Hindlimb muscle (tissue), 1 donor: ENCODE measurements at places on chromosomes 6 and 20.

GRCh38 chr20:23094213-23094896 is 8.2 kb upstream of the CD93 start:
- no peak for DNase-seq

- DNase-seq = no peak
Measured at GRCh38 chr6:12772416-12772815, 55.8 kb downstream of the PHACTR1 start.

GRCh38 chr20:52817511-52817910 is 154.6 kb upstream of the TSHZ2 start:
- DNase-seq = no peak

- DNase-seq = no peak
Measured at GRCh38 chr6:50330347-50330746, 280.6 kb upstream of the DEFB112 start.

- peak; percentile 76 for DNase-seq
Measured at GRCh38 chr6:155327326-155328073, 13.2 kb upstream of the TFB1M start.

DNA sequence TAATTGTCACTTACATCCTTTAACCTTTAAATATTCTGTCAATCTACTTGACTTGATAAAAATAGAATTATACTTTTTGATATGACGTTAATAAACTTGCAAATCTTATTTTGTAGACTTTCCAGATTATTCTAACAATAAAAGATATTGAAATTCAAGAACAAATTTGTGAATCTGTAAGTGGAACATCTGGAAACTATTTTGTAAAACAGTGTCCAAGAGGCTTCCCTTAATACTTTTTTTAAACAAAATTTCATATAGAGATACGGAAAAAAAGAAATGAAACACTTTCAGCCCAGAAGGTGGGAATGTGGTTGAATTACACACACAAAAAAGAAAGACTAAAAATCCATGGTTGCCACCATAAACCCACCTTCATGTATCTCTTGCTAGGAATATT is 174.4 kb downstream of the COL19A1 start:
- peak; percentile 38 for DNase-seq

DNA sequence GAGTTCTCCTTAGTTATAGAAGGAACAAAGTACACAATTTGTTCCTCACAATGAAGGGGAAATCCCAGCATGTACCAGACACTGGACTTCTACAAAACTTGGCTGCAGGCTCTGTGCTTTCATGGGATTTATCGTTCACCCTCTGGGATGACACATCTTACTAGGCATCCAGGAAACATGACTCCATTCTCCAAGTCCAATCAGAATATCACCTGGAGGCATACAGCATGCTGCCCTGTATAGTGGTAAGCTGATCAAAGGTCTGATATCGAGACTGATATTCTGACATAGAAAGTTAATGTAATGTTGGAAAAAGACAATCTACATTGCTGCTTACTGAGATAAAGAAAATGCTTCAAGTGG is 6.7 kb downstream of the RWDD2A start:
- no peak for DNase-seq

DNA sequence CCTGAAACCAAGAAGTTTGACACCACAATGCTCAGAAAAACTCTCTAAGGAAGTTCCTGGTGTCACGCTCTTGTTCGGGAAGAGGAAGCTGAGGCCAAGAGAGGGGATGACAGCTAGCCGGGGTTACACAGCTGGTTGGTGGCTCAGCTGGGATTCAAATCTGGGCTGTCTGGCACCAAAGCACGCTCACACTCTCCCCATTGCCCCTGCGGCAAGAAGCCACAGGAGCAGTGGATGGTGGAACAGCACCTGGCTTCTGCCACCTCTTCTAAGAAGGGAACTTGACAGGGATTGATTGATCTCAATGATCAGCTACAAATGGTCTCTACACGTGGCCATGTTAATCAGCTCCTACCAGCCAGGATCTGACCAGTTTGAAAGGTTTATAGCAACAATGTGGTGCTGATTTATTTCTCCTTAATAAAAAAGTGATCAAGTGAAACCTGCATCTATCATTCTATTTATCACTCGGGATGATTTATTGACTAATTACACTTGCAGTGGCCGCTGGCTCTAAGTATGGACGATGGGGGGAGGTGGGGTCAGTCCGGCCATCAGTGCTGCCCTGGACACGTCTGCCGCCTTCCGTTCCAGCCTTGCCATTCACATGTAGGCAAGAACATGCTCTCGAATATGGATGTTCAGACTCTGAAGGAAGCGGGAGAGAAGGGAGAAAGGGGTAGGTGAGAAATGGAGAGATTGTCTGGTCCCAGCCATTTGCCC is 71.9 kb upstream of the TOP1 start:
- no peak for DNase-seq

- DNase-seq = no peak
Measured at GRCh38 chr20:15831201-15831600, 742.0 kb downstream of the KIF16B start.

- DNase-seq = no peak
Measured at GRCh38 chr6:151494936-151495320, 1.1 kb downstream of the CCDC170 start.

GRCh38 chr20:49831022-49831769 is 18.6 kb downstream of the SLC9A8 start:
- no peak for DNase-seq

- DNase-seq = no peak
Measured at GRCh38 chr20:40844332-40844731, 155.3 kb upstream of the MAFB start.

DNA sequence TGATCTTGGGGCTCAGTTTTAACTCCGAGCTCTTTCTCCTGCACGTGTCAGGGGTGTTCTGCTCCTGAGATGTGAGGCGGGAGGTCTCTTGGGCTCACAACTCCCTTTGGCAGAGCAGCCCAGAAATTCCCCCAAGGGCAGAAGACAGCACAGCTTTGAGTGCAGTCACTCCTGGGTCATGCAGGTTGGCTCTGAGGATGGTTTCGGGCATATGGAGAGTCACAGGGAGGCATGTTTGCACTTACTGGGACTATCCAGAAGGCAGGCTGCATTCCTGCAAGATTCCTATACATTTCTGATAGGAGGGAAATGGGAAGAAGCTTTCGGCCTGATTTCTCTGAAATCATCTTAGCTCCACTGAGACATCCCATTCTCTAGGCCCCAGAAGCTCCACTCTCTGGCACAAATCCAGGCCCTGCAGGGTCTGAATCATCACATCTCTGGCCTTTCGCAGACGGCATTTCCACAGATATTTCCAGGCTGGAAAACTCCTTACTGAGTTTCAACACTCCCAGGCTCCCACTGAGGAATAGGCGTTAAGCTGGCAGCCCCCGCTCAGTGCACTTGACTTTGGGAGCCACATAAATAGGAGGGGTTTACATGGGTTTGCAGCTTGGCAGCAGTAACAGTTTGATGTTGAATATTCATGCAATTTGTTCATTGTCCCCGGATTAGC is 39.7 kb downstream of the AGPAT4 start:
- peak; percentile 48 for DNase-seq

- DNase-seq = no peak
Measured at GRCh38 chr6:111992851-111993250, 61.1 kb upstream of the CCN6 start.

DNA sequence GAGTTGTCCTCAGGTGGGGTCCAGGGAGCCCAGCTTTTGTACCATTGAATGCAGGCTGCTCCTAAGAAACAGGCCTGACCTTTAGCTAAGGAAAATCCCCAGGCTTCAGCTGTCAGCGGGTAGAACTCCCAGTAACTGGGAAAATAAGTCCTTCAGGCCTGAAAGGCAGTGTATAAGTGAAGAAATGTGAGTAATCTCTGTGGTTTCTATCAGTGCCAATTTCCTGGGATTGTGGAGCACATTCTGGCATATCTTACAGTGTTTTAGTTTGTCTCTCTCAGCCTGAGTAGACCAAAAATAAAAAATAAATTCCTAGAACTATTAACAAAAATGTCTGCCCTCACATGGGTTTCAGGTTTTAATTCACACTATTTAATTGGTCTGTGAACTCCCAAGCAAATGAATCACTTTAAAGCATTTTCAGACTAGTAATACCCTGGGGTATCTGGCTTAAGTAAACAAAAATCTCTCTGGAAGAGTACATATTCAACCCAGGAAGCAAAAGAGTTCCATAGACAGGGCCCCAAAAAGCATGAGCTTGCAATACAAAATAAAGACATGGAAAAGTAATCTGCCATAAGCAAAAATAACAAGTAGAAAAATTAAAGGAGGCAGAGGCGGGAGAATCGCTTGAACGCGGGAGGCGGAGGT is 566.2 kb upstream of the NOX3 start:
- no peak for DNase-seq

DNA sequence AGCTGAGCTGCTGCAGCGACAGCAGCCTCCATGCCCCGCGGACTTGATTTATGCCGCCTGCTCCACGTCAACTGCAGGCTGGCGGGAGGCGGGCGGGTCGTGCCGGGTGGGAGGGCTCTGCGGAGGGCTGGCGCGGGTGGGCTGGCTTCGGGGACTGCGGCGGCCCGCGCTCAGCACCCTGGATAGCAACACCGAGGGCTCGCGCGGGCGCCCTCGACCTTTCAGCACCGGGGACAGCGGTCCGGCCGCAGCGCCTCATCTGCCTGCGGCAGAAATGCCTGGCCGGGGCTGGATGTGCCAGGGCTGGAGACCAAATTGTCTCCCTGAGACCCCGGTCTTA is 792 bp downstream of the SNAP25 start:
- DNase-seq = peak; percentile 85

DNA sequence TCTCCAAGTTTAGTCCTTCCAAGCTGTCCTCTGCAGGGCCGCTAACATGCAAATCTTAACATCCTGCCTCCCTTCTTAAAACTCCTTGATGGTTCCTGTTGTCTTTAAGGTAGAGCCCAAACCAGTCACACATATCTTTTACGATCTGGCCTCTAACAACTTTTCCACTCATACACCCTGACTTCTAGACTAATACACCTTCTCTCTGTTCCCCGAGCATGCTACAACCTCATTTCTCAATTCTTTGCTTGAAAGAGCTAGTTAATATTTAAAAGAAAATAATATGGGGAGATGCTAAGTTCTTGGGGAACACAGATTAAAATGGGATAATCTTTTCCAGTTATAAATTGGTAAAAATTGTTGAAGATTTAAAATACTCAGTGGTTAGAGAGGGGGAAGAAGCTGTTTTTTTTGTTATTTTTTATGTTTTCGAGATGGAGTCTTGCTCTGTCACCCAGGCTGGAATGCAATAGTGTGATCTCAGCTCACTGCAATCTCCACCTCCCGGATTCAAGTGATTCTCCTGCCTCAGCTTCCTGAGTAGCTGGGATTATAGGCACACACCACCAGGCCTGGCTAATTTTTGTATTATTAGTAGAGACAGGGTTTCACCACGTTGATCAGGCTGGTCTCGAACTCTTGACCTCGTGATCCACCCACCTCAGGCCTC is 250.7 kb downstream of the MAFB start:
- DNase-seq = no peak

GRCh38 chr20:54524849-54525248 is 49.5 kb downstream of the DOK5 start:
- DNase-seq = no peak

DNA sequence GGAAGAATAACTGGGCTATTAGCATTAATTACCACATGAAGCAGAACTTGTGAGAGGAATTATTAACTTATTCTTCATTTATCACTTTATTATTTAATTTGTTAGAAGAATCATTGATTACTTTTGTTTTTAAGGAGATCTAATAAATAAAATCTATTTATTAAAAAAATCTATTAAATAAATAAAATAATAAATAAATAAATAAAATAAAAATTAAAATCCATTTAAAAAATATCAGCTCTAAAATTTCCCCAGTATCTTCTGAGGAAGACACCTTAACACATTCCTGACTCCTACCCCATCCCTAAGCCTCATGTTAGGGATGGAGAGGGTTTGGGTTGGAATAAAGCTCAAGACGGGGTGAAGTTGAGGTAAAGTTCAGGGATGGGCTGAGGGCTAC is 231.4 kb downstream of the CLIC5 start:
- no peak for DNase-seq

DNA sequence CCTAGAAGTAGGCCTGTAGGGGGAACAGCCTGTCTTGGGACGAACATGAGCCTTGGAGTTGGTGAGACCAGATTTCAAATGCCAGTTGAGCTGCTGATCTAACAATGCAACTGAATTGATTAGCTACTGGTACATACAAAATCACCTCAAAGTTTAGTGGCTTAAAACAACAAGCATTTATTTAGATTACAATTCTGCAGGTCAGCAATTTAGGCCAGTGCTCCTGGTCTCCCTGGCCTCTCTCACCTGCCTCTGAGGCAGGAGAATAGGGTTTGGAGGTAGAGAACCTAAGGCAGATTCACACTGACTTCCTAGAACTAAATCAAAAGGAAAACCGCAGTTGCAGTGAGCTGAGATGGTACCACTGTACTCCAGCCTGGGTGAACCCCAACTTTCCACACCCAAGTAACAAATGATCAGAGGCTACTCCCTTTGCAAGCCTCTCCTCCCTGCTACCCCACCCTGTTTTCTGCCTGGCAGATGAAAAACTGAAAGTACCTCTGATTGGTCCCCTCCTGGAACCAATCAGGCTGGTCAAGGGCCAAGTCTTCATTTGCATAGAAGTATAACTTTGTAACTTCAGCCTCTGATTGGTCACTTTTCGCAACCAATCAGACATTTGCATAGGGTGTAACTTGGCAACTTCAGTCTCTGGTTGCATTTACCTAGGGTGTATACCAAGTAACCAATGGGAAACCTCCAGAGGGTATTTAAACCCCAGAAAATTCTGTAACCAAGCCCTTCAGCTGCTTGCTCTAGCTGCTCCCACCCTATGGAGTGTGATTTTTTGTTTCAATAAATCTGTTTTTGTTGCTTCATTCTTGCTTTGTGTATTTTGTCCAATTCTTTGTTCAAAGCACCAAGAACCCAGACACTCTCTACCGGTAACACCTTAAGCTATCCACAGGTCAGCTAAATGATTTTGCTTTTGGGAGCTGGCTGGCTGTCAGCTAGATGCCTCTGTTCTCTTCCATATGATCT is 8.1 kb upstream of the UBR2 start:
- no peak for DNase-seq

- peak; percentile 56 for DNase-seq
Measured at GRCh38 chr20:63553251-63553932, 567 bp upstream of the FNDC11 start.

GRCh38 chr6:128413291-128413690 is 107.1 kb downstream of the PTPRK start:
- DNase-seq = no peak

DNA sequence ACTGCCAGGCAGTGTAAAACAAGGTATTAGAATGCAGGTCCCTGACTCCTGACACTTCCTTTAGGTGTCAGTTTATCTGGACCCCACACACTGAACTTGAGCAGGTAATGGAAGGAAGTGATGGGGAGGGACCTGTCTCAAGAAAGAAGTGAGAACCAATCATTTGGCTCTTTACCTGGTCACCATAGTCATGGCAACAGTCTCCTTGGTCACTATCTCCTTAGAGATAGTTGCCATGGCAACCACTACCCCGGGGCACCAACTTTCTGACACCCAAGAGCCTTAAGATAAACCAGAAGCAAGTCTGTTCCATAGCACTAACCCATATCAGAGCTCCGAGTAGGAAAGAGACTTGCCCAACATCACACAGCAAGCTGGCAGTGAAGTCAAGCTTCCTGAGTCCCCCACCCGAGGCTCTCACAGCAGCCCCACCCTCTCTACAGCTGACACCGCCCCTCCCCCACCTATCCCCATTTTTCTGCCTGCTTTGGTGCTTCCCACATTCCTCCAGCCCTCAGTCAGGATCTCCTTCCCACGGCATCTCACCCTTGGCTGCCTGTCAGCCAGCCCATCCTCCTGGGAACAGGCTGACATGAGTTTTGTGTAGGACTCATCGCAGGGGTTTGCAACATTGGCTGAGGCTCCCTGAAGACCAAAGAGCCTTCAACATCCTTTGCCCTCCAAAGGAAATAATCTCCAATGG is 16.3 kb upstream of the HM13 start:
- DNase-seq = no peak

- no peak for DNase-seq
Measured at GRCh38 chr6:107712237-107712664, 111.9 kb downstream of the SCML4 start.

- no peak for DNase-seq
Measured at GRCh38 chr6:33197431-33198048, 2.9 kb downstream of the RXRB start.
